Suppressor macrophage (primary cell): ENCODE measurements at places on chromosomes 2 and 18.

- DNase-seq: no peak
Measured at GRCh38 chr2:95270541-95271081, 3.6 kb upstream of the PROM2 start.

- no peak for DNase-seq
Measured at GRCh38 chr18:56726906-56727305, 75.7 kb downstream of the WDR7 start.

GRCh38 chr2:143698352-143698751 lies 569.1 kb downstream of the ARHGAP15 start:
- no peak for DNase-seq

GRCh38 chr18:6621437-6621836 lies 108.1 kb upstream of the ARHGAP28 start:
- DNase-seq: no peak

GRCh38 chr2:233813236-233814055 lies 35.3 kb downstream of the MROH2A start:
- no peak for DNase-seq

GRCh38 chr2:31428001-31428418 lies 13.5 kb upstream of the XDH start:
- no peak for DNase-seq

- no peak for DNase-seq
Measured at GRCh38 chr2:28343971-28344715, 48.5 kb upstream of the FOSL2 start.

GRCh38 chr2:74632209-74632938 lies 15.8 kb downstream of the M1AP start:
- no peak for DNase-seq

DNA sequence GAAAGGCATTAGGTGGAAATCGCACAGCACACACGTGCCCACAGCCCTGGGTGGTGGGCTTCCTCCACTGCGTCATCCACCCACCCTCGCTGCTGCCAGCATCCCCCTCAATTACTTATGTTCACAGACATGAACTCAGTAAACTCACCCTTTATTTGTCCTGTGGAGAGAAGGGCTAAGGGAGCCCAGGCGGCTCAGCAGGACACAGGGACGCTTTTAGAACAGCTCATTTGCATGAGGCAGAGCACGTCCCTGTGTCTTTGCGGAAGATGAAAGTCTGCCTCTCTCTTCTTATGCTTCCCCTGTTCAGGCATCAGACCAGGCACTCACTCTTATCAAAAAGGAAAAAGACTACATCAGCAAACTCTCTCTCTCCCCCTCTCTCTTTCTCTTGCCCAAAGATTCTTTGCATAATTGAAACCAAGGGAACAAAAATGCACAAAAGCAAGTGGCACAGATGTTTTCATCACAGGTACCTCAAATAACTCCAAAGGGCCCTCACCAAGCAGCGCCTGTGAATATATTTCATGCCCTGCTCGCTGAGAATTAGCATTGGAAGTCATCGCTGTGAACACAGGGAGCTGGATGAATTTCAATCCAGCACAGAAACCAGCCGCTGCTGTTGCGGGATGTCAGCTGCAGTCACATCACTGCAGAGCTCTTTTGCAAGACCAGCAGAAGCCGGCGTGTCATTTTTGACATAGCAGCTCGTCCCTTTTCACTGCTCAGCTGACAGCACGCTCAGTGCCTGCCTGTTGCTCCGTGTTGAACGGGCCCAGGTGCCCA lies 376.3 kb upstream of the MYT1L start:
- no peak for DNase-seq

GRCh38 chr18:45596036-45596435 lies 19.2 kb upstream of the SLC14A2 start:
- DNase-seq: no peak

DNA sequence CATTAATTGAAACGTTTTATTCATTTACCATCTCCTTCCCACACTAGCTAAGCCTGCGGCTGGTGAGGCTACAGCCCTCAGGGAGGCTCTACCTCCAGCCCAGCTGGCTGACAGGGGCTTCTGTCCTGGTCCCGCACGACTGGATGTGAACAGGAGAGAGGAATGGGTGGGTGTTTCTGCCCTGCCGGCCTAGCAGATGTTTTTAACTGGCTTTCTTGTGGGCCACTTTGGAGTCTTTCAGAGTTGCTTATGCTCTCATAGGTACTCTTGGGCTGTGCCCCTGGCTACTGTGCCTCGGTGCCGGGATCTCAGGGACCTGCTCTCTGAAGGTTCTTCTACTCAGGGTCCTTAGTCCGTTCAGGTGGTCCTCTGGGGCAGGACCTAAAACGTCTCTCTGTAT lies 184.3 kb upstream of the TWIST2 start:
- DNase-seq: no peak

DNA sequence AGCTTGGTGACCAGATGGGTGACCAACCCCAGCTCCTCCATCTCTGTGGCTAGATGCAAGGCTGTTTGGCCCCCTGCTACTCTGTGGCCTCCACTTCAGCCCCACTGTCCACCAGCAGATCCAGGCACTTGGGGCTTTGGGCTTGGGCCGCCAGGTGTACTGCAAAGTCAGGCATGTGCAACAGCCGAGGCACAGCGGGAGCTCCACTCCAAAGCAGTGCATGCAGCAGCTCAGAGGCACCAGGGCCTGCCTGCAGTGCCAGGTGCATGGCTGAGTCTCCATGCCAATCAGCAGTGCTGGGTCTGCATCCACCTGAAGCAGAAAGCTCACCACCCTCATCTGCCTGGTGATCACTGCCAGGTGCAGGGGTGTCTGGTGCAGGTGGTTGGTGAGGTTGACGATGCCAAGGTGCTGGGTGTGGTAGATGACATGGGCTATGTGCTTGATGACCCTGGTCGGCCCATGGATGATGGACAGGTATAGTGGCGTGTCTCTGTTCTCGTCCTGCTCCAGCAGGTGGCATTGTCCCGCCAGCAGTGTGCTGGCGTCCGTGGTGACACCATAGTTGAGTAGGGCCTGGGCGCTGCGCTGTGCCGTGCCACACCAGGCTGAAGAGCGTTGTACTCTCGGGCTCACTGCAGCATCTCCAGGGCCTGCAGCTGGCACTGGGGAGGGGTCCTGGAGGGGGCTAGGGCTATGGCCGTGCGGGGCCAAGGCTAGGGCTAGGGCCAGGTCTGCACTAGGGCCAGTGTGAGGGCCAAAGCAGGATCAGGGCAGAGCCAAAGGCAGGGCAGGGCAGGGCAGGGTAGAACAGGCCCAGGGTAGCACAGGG lies 1.0 kb upstream of the ANKRD62 start:
- no peak for DNase-seq

DNA sequence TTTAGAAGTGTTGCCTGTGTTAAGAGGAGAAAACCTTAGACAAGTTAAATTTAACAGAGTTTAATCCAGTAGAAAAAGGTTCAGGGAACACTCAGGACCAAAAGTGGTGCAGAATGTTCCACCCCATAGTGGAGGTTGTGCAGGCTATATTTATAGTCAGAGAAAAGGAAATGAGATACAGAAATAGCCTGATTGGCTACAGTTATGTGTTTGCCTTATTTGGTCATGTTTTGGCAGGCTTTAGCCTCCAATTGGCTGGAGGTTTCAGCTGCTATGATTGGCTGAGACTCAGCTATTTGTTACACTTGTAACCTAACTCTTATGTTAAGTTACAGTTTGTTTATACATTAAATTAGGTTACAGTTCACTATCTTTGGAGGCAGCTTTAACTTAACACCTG lies 4.2 kb downstream of the STAMBP start:
- no peak for DNase-seq

GRCh38 chr2:222672068-222672401 lies 577 bp downstream of the MOGAT1 start:
- DNase-seq: no peak

DNA sequence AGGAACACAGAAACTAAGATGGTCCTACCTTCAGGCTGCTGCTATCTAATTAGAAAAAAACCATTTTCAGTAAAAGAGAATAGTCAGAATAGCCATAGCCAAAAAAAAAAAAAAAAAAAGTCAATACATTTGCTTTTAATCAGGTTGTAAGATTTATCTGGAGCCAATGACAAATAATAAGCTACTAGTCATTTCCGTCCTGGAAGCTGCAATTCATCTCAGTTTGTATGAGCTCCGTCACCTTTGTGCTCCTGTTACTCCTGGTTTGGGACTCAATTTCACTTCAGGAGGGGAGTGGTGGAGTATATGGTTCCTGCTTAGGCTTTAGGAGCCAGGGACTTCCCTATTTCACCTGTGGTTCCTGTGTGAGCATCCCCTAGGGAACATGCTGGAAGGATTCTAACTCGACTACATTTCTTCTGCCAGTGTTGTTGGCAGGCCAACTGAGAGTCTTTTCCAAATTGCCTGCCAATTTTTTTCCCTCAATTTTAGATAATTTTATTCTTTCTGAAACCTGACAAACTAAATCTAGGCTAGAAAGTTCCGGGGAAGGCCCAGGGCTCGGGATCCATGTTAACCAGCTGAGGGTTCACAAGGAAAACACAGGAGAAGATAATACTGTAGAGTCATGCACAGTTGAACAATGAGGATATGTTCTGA lies 481.8 kb downstream of the DLGAP1 start:
- DNase-seq: no peak

- DNase-seq: peak; percentile 65
Measured at GRCh38 chr2:106073678-106074406, 120.3 kb downstream of the UXS1 start.

DNA sequence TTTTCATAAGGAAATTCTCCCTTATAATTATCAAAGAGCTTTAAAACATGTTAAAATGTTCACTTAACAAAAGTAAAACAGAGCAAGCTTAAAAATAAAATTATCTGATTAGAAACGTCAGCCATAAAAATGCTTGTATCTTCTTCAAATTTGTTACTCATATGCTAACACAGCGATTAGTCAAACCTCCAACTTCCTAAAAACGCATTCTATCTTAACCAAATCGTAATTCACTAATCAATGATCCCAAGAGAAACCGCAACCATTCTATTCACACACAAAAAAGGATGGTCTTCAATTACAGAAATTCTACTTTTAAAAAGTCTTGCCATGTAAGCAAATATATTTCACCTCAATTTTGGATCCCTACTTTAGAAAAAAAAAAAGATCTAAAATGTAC lies 1.9 kb downstream of the STK17B start:
- DNase-seq: no peak

DNA sequence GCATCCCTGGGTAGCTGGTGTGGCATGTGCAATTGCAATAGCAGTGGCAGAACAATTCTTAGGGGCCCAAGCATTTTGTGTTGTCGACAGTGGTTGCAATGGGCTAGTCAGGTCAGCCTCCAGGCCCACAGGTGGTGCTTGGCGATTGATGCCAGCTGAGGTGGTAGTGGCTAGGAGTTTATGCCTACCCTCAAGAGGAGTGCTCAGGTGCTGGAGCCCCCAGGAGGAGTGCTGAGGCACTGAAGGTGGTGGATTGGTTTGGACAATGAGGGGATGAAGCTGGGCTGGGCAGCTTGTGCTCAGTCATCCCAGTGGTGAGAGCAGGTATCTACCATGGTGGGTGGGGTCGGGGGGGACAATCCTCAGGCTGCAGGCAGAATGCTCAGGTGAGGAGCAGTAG lies 877.9 kb upstream of the TMEFF2 start:
- no peak for DNase-seq

- DNase-seq: no peak
Measured at GRCh38 chr2:228646061-228646460, 464.6 kb upstream of the SPHKAP start.

DNA sequence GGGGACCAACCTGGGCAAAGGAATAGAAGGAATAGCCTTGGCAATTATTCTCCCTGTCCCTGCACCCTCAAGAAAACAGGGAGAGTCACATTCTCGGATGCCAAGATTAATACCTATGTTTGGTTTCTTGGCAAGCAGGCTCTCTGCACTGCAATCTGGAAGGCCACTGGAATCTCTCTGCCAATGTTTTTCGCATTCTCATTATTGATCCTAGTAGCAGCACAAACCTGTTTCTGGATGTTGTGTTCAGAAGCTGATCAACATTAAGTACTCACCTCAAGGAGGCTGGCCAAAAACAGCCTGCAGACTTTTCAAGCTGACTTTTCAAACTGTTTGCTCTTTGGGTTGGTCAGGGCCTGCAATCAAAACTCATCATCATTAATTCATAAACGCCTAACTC lies 62.2 kb downstream of the CLHC1 start:
- DNase-seq: no peak

DNA sequence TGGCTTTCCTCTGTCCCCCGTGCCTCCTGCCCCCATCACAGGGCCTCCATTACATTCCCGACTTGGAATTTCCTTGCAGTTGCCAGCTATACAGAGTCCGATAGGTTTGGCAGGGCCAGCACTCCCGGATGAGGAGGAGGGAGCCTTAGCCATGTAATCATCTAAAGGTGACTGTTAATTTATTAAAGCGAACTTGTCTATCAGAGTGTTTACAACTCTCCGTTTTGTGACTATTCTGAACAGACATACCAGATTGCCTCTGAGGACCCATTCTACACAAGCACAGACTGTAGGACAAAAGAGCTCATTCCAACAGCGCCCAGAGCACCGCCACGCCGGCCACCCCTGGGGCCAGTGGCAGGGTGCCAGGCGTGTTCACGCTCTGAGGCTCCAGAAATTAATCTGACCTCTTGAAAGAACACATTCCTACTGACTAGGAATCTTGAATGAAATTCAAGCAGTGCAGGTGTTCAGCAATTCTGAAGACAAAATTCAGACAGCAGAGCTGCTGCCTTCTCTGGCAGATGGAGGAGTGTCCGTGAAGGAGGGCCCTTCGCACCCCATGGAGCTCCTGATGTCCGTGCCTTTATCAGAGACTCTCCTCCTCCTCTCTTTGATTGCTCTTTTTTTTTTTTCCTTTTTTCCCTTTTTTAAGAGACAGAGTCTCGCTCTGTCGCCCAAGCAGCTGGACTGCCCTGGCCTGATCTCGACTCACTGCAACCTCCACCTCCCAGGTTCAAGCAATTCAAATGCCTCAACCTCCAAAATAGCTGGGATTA lies 58.1 kb upstream of the RALBP1 start:
- no peak for DNase-seq

DNA sequence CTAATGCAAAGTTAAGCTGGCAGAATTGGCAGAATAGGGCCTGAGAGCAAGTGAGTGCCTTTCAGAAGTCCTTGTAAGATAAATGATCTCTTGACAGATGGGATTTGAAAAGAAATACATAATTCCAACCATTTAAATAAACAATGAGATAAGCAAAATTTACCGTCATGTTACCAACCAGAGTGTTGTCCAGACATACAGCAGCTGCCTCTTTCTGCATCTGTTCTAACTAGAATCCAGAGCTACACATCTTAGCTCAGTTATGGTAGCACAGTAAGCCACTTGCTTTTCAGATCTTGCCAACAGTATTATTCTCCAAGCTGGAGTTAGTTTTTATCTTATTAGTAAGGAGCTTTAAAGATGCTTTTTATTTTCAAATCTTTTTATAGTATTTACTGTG lies 179.6 kb downstream of the BARD1 start:
- no peak for DNase-seq

GRCh38 chr2:205816268-205816667 lies 134.0 kb downstream of the NRP2 start:
- DNase-seq: no peak
